ENCODE measurements at places on chromosomes 13 and 19. TPM values are rescaled to one million over a fixed set of nuclear protein-coding genes. Genes with fewer than 3 reads are reported as not detected.

The AP3D1 gene
- 125 TPM for total RNA-seq

The GNA15 gene
- 8.7 TPM for total RNA-seq

The LILRB2 gene
- 11.5 TPM for total RNA-seq

The PSG11 gene
- not detected for total RNA-seq

The CEACAM21 gene
- 5.6 TPM for total RNA-seq

The U2AF2 gene
- 161 TPM for total RNA-seq

The NMRK2 gene
- 0.69 TPM for total RNA-seq

The ATP5F1D gene
- total RNA-seq, result 183 TPM

The FLT3 gene
- total RNA-seq, result 2.9 TPM

The KANK3 gene
- 26.6 TPM for total RNA-seq

The LHB gene
- not detected for total RNA-seq

The EFNB2 gene
- 32.8 TPM for total RNA-seq

The EGLN2 gene
- total RNA-seq, result 96.0 TPM

The URAD gene
- not detected for total RNA-seq

The CACNG7 gene
- total RNA-seq, result not detected

The EBI3 gene
- total RNA-seq, result 8.3 TPM

The SHISA7 gene
- total RNA-seq, result not detected

The FUT6 gene
- 13.0 TPM for total RNA-seq

The VN1R4 gene
- not detected for total RNA-seq

The WTIP gene
- 22.3 TPM for total RNA-seq

The RASIP1 gene
- 23.3 TPM for total RNA-seq

The DMAC2 gene
- 43.9 TPM for total RNA-seq

The ADAMTS10 gene
- total RNA-seq, result 48.8 TPM

The ZNF555 gene
- total RNA-seq, result 9.8 TPM

The PNMA8B gene
- total RNA-seq, result 1.3 TPM

The ZNF285 gene
- 4.9 TPM for total RNA-seq

The KLF2 gene
- total RNA-seq, result 131 TPM

The CBY2 gene
- 0.22 TPM for total RNA-seq

The ZNF534 gene
- not detected for total RNA-seq

The RYR1 gene
- 2.8 TPM for total RNA-seq

The ATG4D gene
- total RNA-seq, result 32.7 TPM

The GPR32 gene
- not detected for total RNA-seq

The C1QTNF9B gene
- not detected for total RNA-seq

The F7 gene
- total RNA-seq, result 0.16 TPM

The CCDC122 gene
- total RNA-seq, result 11.7 TPM

The NTF4 gene
- 0.28 TPM for total RNA-seq

The ANGPTL8 gene
- total RNA-seq, result 1.9 TPM

The CARM1 gene
- 41.2 TPM for total RNA-seq

The TLE6 gene
- total RNA-seq, result 3.7 TPM

The TEX29 gene
- total RNA-seq, result not detected

The CAPN12 gene
- 31.1 TPM for total RNA-seq

The TTYH1 gene
- total RNA-seq, result 1.5 TPM

The SHFL gene
- total RNA-seq, result 42.5 TPM

The CFD gene
- total RNA-seq, result 35.1 TPM

The MPV17L2 gene
- 11.5 TPM for total RNA-seq

The ZNF559 gene
- 28.5 TPM for total RNA-seq

The C1QTNF9 gene
- total RNA-seq, result 0.25 TPM

The ATP4B gene
- 0.16 TPM for total RNA-seq

The VSTM2B gene
- total RNA-seq, result not detected

The POU2F2 gene
- total RNA-seq, result 9.8 TPM

The ZNF681 gene
- 3.1 TPM for total RNA-seq

The UBE2S gene
- total RNA-seq, result 16.8 TPM

The GPR18 gene
- total RNA-seq, result 0.88 TPM
